ENCODE measurements at places on chromosomes 5 and 9. TPM values are rescaled to one million over a fixed set of nuclear protein-coding genes. Genes with fewer than 3 reads are reported as not detected.

DNA sequence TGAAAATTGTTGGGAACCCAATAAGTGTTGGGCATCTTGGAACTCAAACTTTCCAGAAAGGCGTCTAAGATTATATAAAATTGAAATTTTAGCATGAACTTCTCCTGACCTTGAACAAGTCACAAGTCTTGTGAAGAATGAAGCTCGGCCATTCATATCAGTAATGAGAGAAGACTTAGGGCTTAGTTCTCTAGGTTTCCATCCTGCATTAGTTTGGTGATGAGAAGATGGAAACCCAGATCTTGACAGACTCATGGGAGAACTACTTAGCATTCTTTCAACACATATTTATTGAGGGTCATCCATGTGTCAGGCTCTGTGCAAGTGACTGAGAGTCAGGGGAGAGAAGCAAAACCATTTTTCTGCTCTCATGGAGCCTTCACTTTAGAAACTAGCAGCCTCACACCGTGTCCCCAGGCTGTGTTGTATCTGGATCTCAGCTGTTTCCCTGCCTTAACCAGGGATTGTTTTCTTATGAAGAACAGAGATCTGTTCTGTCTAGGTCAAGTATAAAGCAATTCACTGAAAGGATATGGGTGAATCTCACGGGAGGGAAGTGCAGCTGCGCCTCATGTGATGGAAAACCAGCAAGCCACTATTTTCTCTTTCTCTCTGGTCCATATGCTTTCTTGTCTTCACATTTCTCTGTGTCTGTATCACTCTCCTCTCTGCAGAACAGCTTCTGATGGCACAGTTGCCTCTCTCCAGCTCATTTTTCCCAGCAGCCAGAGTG, 3.4 kb downstream of the GARNL3 start:
- no peaks in the 10 kb centered on the region for H3K27me3 ChIP-seq
- no peak for DNase-seq
- no peak overlapping the region for H3K4me3 ChIP-seq
- no peaks in the 10 kb centered on the region for H3K36me3 ChIP-seq
- H3K27ac ChIP-seq = no peak overlapping the region

DNA sequence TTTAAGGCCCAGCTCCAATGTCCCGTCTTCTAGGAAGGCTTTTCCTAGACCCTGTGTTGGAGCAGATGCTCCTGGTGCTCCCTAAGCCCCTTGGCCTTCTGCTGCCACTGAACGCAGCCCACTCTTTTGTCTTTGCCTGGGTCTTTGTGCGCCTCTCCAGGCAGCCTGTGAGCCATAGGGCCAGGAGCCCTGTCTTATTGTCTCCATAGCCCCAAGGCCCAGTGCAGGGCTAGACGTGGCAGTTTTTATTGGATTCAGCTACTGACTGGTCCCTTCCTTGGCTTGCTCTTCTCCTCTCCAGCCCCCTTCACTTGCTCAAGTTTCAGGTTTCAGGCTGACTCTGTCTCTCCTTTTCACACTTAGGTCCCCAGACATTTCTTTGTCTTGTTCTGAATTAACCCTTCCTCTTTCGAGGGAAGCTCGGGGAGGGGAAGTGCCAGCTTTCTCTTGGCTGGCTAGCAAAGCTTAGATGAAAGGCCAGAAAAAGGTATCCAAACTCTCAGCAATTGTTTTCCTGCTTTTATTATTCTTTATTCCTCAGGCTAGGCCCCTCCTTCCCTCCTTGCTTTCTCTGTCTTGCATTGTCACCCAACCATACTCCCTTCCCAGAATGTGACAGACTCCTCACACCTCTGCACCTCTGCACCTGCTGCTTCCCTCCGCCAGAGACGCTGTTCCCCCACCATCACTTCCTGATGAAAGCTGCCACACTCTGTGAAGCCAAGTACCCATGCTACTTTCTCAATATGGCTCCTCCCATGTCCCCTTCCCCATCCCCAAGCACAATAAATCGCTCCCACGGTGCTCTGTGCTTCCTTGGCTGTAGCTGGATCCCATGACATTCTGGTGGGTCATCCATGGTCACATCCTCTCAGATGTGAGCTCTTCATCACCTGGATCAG, 101.6 kb upstream of the CPEB4 start:
- DNase-seq = no peak
- no peak overlapping the region for H3K4me3 ChIP-seq
- H3K27me3 ChIP-seq = no peaks in the 10 kb centered on the region
- no peak overlapping the region for H3K27ac ChIP-seq
- peaks cover 18% of the 10 kb centered on the region for H3K4me1 ChIP-seq

DNA sequence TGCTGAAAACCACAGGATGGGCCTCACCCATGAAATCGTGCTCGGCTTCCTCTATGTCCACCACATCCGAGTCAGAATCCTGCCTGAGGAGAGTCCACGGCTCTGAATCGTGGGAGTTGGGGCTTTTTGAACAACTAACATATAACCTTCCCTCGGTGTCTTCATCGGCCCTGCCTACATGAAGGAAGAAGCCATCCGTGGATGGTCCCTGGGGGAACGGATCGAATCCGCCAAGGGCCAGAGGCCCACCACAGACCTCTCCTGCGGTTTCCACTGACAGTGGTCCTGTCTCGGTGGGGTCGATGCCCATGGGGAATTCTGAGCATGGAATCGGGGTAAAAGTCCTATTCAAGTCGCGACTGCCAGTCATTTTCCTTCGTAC, 85.0 kb downstream of the CAMSAP1 start:
- no peaks in the 10 kb centered on the region for H3K4me1 ChIP-seq
- DNase-seq = no peak
- H3K36me3 ChIP-seq = peaks cover 86% of the 10 kb centered on the region
- no peaks in the 10 kb centered on the region for H3K27me3 ChIP-seq

GRCh38 chr5:94027145-94027544, 285.7 kb upstream of the POU5F2 start:
- no peak for DNase-seq
- H3K4me3 ChIP-seq = no peak overlapping the region
- no peaks in the 10 kb centered on the region for H3K27me3 ChIP-seq
- no peaks in the 10 kb centered on the region for H3K36me3 ChIP-seq

DNA sequence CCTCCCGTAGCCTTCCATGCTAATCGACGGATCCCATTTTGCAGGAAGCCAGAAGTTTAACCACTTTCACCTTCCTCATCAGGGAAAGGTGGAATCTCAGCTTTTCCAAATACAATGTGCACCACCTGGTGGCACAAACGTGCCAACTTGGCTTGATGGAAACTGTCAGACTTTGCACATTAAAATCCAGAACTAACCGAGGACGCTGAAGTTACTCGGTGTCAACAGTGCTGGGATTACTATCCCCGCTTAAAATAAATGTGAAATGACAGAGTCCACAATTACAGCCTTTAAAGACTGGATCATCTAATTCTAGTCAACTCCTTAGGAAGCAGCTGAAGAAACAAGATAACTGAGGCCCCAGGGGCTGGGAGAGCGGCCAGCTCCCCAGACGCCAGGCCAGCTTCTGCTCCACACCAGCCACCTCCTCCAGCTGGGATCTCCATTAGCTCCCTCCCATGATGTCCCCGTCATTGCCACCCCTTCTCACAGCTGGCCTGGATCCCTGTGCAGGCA, 50.1 kb upstream of the RETREG1 start:
- no peak overlapping the region for H3K4me3 ChIP-seq
- no peak overlapping the region for H3K27ac ChIP-seq
- H3K36me3 ChIP-seq = peaks cover 26% of the 10 kb centered on the region
- DNase-seq = no peak
- H3K4me1 ChIP-seq = peaks cover 7% of the 10 kb centered on the region

- H3K27me3 ChIP-seq = no peaks in the 10 kb centered on the region
- DNase-seq = peak; percentile 38
- H3K4me1 ChIP-seq = no peaks in the 10 kb centered on the region
- no peak overlapping the region for H3K27ac ChIP-seq
- H3K4me3 ChIP-seq = no peak overlapping the region
Measured at GRCh38 chr9:1100945-1101344, 50.8 kb downstream of the DMRT2 start.

- H3K4me3 ChIP-seq = no peak overlapping the region
- H3K4me1 ChIP-seq = no peaks in the 10 kb centered on the region
- no peak overlapping the region for H3K27ac ChIP-seq
- no peaks in the 10 kb centered on the region for H3K36me3 ChIP-seq
- DNase-seq = no peak
- no peaks in the 10 kb centered on the region for H3K27me3 ChIP-seq
Measured at GRCh38 chr5:113338628-113339027, 96.2 kb downstream of the TSSK1B start.

Gene ANKHD1
- 50.7 TPM for total RNA-seq
